CD8-positive, alpha-beta memory T cell (primary cell): ENCODE measurements at places on chromosomes 12 and 14.
A peak's percentile ranks its signal among the peaks of the same experiment; 100 is the strongest.

GRCh38 chr12:58395470-58395869 lies 454.1 kb downstream of the ATP23 start:
- no peak for DNase-seq

GRCh38 chr14:52856139-52856538 lies 64.7 kb upstream of the GNPNAT1 start:
- DNase-seq, result no peak

GRCh38 chr12:119727600-119728443 lies 59.9 kb downstream of the PRKAB1 start:
- DNase-seq, result no peak

- no peak for DNase-seq
These were observed 60.6 kb downstream of the LGMN start for GRCh38 chr14:92687681-92688433.

- DNase-seq, result no peak
These were observed 17.3 kb downstream of the CCER1 start for GRCh38 chr12:90937651-90938050.

- no peak for DNase-seq
These were observed 9.2 kb upstream of the TC2N start for GRCh38 chr14:91876492-91876891.

DNA sequence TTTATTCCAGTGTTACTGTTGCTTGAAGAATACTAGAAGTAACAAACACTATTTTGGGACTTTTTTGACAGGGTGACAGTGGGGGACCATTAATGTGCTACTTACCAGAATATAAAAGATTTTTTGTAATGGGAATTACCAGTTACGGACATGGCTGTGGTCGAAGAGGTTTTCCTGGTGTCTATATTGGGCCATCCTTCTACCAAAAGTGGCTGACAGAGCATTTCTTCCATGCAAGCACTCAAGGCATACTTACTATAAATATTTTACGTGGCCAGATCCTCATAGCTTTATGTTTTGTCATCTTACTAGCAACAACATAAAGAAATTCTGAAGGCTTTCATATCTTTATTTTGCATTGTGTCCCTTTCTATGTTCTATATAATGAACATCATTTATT lies 44.5 kb downstream of the TMPRSS12 start:
- DNase-seq, result no peak

- no peak for DNase-seq
These were observed 54.7 kb downstream of the RPS6KA5 start for GRCh38 chr14:91005716-91006115.

DNA sequence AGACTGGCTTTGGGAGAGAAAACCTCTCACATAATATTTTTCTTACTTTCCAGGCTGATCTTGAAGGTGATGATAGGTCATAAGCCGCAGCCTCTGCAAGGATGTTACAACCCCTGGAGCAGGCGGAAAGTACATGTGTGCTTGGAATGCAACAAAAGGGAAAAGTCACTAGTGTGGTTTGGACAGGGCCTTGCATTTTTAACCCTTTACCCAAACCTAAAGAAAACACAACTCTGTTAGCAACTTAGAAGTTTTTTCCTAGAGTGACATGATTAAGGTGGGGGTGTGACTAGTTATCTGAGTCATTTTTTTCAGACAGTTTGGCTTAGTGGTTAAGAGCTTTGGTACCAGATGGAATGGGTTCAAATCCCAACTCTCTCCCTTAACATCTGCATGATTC lies 97.0 kb downstream of the TMEM30B start:
- no peak for DNase-seq

GRCh38 chr12:127760996-127761395 lies 506.0 kb upstream of the TMEM132C start:
- DNase-seq, result no peak

DNA sequence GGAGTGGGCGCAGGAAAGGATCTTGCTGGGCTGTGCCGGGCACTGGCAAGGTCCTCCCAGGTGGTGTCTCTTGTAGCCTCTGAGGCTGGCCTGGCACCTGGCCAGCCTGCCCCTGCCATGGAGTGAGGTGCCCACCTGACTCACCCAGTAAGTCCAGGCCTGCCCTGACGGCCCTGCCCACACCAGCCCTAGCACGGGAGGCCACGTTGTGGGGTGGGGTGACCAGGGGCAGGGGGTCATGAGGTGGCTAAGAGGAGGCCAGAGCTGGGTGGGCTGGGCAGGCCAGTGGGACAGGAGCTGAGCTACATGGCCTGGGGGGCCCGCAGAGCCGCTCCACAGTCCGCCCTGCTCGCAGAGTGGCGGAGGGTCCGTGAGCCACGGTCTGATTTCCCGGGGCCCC lies 45.4 kb downstream of the KIF26A start:
- no peak for DNase-seq

DNA sequence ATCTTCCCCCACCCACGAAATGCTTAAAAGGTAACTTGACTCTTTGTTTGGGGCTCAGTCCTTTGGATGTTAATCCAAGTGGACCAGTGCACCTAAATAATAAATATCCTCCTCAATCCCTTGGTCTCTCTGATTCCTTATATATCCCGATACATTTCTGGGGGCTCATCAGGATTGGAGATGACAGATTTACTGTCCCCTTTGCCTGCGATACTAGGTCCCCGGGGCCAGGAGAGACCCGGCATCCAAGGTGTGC lies 26.3 kb downstream of the KLRK1 start:
- DNase-seq, result no peak

- DNase-seq, result no peak
These were observed 12.7 kb downstream of the CPSF2 start for GRCh38 chr14:92134456-92134855.

GRCh38 chr12:8667270-8667669 lies 4.6 kb upstream of the MFAP5 start:
- DNase-seq, result no peak

DNA sequence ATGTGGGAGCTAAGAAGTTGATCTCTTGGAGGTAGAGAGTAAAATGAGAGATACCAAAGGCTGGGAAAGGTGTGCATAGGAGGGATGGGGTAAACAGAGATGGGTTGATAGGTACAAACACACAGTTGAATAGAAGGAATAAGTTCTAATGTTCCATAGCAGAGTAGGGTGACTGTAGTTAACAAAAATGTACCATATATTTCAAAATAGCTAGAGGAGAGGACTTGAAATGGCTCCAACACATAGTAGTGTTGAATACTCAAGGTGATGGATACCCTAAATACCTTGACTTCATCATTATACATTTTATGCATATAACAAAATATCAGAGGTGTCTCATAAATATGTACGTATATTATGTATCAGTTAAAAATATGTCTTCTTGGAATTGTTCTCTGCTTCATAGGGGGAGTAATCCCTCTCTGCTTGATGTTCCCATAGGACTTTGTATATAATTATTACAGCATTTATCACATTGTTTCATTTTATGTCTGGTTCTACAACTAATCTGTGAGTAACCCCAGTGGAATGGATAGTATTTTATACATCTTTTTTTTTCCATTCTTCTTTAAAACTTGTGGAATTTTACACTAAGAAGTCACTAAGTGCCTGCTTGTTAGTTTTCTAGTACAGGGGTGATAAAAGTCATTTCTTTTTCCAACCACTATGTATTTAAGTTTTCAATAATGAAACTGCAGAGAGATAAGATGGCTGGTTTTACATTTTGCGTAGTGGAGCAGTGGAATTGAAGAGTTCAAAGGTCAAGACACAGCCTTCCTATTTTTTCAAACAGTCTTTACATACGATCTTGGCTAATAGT lies 1940.0 kb upstream of the SEL1L start:
- no peak for DNase-seq

GRCh38 chr12:61857968-61858367 lies 402.2 kb upstream of the USP15 start:
- DNase-seq, result no peak

- DNase-seq, result no peak
These were observed 1.7 kb downstream of the NDRG2 start for GRCh38 chr14:21023174-21023573.

DNA sequence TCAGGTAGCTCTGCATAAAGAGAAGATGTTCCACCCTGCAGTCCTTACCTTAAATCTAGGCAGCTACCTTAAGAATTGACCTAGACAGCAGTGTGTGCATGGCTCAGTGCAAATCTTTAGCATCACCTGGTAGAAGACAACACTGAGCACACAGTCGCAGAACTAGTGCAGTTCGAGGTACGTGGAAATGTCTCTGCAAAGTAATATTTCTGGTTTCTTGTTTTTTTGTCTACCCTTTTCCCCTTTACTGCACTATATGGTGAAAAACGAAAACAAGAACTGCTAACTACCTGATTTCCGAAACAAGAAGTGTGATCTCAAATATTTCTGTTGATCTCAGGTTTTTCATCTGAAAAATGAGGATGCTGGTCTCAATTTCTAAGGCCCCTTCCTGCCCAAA lies 82.5 kb downstream of the ETV6 start:
- DNase-seq, result no peak

DNA sequence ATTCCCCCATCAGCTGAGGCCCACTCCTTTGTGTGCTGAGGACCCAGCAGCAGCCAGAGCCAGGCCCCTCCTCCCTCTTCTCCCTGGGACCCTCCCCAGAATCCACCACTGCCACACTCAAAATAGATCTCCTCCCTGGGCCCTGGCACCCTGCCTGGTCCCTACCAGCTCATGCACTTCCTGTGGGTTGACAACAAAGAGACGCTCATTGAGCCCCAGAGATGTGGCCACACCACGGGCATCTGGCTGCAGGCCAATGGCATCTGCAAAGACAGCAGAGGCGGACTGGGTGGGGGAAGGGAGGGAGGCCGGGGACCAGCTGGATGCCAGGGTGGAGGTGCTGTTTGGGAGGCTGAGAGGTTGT lies 16.0 kb upstream of the ENDOU start:
- DNase-seq, result peak; percentile 87

- no peak for DNase-seq
These were observed 92.8 kb upstream of the ETV6 start for GRCh38 chr12:11556682-11557081.

DNA sequence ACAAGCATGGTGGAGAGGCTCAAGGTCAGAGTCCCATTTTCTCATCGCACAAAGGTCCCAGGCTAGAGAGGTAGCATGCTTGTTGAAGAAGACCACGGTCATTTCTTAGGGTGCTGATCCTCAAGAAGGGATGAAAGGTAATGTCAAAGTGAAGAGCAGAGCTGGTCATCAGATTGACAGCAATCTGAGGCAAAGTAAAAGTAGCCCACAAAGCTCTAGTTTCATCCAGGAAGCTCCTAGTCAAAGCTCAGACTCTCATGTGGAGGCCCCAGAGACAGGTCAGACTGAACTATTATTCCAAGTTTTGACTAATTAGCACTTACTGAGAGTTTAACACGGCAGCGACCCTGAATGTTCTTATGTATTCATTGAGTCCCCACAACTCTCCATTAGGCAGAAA lies 270.6 kb downstream of the RPS29 start:
- DNase-seq, result no peak

DNA sequence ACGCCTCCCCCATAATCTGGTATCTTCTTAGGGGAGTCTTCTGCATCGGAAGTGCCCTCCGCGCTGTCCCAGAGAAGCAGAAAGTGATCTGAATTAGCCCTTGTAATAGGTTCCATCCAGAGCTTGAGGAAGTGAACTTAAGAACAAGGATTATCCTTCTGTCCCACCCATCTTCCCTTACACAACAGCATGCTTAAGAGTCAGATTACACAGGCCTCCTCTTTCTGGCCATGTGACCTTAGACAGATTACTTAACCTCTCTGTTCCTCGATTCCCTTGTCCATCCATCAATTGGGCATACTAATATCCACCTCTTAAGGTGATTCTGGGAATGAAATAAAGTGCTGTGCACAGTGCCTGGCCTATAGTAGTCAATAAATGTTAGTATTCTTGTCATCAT lies 11.4 kb downstream of the CABP1 start:
- DNase-seq, result no peak

GRCh38 chr12:90989686-90990111 lies 15.1 kb downstream of the EPYC start:
- DNase-seq, result no peak

- no peak for DNase-seq
These were observed 60.1 kb downstream of the SUSD6 start for GRCh38 chr14:69671365-69672030.

DNA sequence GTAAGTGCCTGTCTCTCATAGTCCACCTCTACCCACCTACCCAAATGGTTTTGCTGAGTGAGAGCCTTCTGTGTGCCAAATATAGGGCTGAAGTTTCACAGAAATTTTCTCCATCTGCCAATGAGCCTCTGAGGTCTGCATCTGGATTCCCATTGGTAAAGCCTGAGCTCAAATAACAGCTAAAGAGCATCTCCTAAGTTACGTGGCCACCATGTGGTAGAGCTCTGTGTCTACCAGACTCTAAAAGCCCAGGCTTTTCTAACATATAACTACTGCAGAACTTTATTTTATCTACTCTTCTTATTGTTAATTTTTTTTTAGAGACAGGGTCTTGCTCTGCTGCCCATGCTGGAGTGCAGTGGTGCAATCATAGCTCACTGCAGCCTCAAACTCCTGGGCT lies 16.0 kb downstream of the AMDHD1 start:
- DNase-seq, result no peak

DNA sequence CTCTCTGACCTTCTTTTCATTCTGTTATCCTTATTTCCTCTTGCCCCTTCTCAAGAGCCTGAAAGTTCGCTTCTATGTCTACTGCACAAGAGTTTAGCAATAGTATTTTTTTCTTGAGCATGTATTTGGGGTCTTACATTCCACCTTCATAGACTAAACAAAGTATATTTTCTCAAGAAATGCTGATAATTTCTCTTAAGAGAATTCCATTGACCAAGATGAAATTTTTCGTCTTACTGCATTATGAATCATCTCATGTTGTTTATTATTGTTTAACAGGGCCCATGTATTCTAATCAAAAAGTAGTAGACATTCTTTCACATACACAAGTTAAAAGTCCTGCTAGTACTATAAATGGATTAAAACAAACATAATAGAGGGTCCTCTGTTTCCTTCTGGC lies 219.3 kb downstream of the C12orf50 start:
- DNase-seq, result no peak

DNA sequence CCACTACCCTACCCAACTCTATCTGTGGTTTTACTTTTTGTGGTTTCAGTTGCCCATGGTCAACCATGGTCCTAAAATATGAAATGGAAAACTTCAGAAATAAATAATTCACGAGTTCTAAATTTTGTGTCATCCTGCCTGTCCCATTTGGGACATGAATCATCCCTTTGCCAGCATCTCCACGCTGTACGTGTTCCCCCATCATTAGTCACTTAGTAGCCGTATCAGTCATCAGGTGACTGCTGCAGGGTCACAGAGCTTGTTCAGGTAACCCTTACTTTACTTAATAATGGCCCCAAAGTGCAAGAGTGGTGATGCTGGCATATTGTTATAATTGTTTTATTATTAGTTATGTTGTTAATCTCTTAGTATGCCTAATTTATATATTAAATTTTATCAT lies 209.9 kb downstream of the ITPR2 start:
- DNase-seq, result no peak

GRCh38 chr12:80044694-80045046 lies 54.7 kb upstream of the OTOGL start:
- no peak for DNase-seq

DNA sequence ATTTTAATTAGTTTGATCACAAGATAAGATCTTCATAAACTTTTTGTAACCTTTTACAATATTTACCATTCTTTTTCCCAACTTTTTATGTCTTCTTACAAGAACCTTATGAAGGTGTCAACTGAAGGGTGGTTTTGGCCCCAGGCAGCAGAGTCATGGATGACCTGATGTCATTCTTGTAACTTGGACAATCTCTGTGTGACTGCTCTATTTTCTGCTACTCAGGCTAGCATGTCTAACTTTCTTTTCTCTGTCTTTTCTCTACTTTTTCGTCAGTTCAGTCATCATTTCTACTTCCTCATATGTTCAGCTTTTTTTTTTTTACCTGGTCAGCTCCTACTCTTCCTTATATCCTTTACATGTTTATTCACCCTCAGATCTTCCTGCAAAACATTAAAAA lies 150.7 kb upstream of the PTPRQ start:
- no peak for DNase-seq
